ENCODE measurements at places on chromosomes 4 and X. TPM values are rescaled to one million over a fixed set of nuclear protein-coding genes. Genes with fewer than 3 reads are reported as not detected.

DNA sequence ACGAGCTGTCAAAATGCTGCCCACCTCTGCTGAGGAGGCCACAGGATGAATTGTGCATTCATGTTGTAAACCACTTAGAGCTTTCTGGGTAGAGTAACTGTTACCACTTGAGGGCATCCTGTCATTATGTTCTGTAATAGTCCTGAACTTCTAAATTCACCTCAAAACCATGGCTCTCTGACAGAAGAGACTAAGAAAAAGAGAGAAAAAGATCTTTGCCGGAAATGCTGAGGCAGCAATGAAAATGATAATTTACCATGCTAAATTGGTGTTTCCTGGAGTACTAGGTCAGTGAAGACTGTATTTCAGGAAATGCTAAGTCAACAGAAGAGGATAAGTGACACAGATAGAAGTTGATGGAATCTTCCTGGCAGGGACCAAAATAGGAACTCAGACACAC, 942.3 kb upstream of the SLIT2 start:
- no peak for DNase-seq
- no peaks in the 10 kb centered on the region for H3K27me3 ChIP-seq
- no peaks in the 10 kb centered on the region for H3K4me1 ChIP-seq
- H3K27ac ChIP-seq, result no peak overlapping the region
- no peak overlapping the region for H3K4me3 ChIP-seq
- H3K36me3 ChIP-seq, result no peaks in the 10 kb centered on the region

DNA sequence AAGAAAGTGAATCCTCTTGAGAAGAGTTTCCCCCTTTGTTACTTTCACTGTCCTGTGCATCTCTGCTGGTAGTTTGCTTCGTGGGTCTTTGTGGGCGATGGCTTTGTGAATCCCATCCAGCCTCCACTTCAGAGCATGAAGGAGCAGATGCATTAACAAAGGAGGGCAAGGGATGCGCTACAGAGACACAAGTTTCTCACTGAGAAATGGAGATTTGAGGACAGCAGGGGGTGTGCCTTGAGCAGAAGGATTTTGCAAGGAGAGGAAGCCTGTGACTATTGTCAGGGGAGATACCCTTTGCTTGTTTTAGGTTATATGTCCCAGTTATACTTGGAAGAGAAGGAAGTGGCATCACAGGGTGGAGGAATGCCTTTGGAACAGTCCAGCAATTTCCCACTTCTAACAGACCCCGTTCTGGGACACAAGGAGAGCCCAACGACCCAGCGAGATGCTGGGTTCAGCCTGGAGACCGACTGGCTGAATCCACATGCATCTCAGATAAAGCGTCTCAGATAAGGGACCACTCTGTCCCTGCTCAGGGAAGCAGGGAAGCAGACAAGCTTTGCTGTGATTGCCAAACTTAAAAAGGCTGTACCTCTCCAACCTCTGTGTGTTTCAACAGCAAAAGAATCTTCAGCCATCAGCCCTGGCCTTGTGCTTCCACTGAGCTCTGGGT, 314.6 kb upstream of the GATB start:
- no peaks in the 10 kb centered on the region for H3K36me3 ChIP-seq
- H3K4me3 ChIP-seq, result no peak overlapping the region
- H3K27ac ChIP-seq, result no peak overlapping the region
- H3K4me1 ChIP-seq, result peaks cover 2% of the 10 kb centered on the region
- no peaks in the 10 kb centered on the region for H3K27me3 ChIP-seq

DNA sequence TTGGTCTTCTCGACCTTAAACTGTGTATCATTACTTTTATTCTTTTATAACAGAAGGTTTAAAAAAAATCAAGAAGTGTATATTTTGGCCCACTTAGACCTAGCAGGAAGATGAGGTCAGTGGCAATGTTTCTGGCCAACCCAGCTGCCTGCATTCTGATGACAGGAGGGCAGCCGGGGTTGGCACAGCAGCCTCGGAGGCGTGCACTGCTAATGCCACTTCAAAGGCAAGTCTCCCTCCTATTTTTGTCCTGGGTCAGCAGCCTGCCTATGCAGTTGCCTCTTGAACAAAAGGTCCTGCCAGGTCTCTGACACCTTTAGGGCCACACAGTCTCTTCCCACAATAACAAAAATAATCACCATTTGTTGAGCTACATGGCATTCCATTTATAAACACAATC, 89.4 kb upstream of the MYOZ2 start:
- H3K4me3 ChIP-seq, result no peak overlapping the region
- no peaks in the 10 kb centered on the region for H3K27me3 ChIP-seq
- DNase-seq, result no peak
- no peaks in the 10 kb centered on the region for H3K36me3 ChIP-seq

GRCh38 chr4:98343626-98344025, 82.4 kb downstream of the RAP1GDS1 start:
- H3K4me1 ChIP-seq, result no peaks in the 10 kb centered on the region
- no peak overlapping the region for H3K4me3 ChIP-seq
- H3K27me3 ChIP-seq, result no peaks in the 10 kb centered on the region
- no peak for DNase-seq
- H3K27ac ChIP-seq, result no peak overlapping the region
- H3K36me3 ChIP-seq, result no peaks in the 10 kb centered on the region

The ADAD1 gene
- not detected for total RNA-seq

- no peak overlapping the region for H3K27ac ChIP-seq
- no peak overlapping the region for H3K4me3 ChIP-seq
- no peak for DNase-seq
- H3K36me3 ChIP-seq, result no peaks in the 10 kb centered on the region
- no peaks in the 10 kb centered on the region for H3K4me1 ChIP-seq
- H3K27me3 ChIP-seq, result no peaks in the 10 kb centered on the region
Measured at GRCh38 chr4:109327641-109328040, 25.2 kb upstream of the COL25A1 start.

DNA sequence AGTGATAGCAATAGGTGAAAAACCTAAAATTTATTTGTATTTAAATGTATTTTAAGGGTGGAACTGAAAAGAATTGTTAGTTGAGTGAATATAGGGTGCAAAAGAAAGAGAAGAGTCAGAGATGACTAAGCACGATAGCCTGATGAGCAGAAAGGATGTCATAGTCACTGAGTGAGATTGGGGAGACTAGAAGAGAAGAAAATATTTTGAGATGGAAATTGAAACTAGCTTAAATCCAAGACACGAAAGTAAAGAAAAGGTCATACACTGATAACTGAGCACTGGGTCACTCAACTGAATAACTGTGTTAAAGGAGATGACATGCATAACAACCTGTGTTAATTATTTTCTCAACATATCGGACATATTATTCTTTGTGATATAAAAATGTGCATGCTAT, 55.5 kb downstream of the SPANXN4 start:
- no peak for DNase-seq
- no peaks in the 10 kb centered on the region for H3K36me3 ChIP-seq
- H3K4me1 ChIP-seq, result no peaks in the 10 kb centered on the region
- H3K27ac ChIP-seq, result no peak overlapping the region

DNA sequence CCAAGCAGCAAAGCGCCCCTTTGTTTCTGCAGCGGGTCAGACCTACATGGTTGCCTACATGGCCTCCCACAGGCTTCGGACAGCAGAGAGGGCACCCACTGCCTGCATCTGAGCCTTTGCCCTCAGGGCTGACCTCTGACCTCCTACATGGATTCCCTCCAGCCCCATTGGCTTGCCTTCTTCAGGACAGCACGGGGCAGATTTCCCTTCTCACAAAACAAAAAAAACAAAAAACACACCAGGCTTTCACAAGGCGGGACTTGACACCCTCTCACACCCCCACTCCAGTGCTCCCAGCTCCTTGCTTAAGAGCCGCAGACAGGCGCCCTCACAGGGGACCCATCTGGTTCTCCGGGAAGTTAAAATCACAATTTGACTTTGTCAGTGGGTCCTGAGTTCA, 32.9 kb downstream of the ZFYVE28 start:
- no peak overlapping the region for H3K27ac ChIP-seq
- no peaks in the 10 kb centered on the region for H3K36me3 ChIP-seq
- no peak overlapping the region for H3K4me3 ChIP-seq
- H3K4me1 ChIP-seq, result peaks cover 2% of the 10 kb centered on the region
- H3K27me3 ChIP-seq, result no peaks in the 10 kb centered on the region

The YY2 gene
- total RNA-seq, result 2.4 TPM

GRCh38 chrX:24231131-24231540, 81.6 kb downstream of the ZFX start:
- no peak overlapping the region for H3K27ac ChIP-seq
- H3K4me3 ChIP-seq, result no peak overlapping the region
- no peaks in the 10 kb centered on the region for H3K36me3 ChIP-seq
- DNase-seq, result peak; percentile 38
- H3K27me3 ChIP-seq, result no peaks in the 10 kb centered on the region
